Activated CD4-positive, alpha-beta T cell treated with anti-CD3 and anti-CD28 coated beads, Interleukin-2, amount 50 U/mL, for 4 hours (primary cell): ENCODE measurements at places on chromosomes 6 and 20.
A peak's percentile ranks its signal among the peaks of the same experiment; 100 is the strongest.

GRCh38 chr6:161594412-161594811 lies 320.6 kb upstream of the AGPAT4 start:
- DNase-seq, result no peak

GRCh38 chr6:169575365-169575764 lies 126.5 kb downstream of the WDR27 start:
- DNase-seq, result no peak

- no peak for DNase-seq
Observed at GRCh38 chr6:75333676-75334200, 49.1 kb upstream of the TMEM30A start.

- DNase-seq, result no peak
Observed at GRCh38 chr20:36234771-36235320, 1.4 kb upstream of the AAR2 start.

- DNase-seq, result no peak
Observed at GRCh38 chr6:38320358-38320757, 319.4 kb downstream of the BTBD9 start.

DNA sequence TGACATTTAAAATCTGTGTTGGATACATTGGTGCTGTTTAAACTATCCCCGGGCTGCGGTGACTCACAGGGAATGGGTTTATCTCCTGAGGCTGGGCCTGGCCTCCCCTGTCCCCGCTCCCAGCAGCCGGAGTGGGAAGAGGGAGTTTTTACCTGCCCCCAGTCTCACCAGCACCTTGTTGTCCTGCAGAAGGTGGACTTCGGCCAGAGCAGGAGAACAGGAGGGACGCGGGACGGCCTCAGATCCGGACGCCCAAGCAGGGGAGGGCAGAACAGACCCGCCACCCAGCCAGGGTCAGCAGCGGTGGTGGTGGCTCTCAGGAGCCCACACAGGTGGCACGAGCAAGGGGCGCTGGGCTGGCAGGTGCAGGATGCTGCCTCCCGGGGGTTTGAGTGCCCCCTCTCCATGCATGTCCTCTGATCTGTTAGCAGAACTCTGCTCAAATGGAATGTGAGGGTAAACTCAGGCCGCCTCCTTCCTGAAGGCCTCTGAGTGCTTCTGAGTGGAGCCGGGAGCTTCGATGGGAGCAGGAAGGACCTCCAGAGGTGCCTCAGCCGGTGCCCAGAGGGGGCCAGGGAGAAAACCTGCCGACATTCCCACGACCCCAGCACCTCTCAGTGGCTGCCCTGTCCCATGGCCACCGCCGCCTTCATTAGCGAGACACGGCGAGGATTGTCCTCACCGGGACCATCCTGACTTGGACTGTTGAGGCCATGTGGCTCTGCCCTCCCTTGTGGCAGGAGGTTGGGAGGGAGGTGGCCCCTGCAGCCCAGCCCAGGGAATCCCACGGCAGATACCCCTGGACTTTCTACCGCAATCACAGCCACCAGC lies 43.4 kb upstream of the MRGBP start:
- DNase-seq, result no peak

GRCh38 chr6:158839796-158840195 lies 20.6 kb upstream of the EZR start:
- DNase-seq, result no peak

- peak; percentile 68 for DNase-seq
Observed at GRCh38 chr6:111483736-111484632, 966 bp upstream of the REV3L start.

GRCh38 chr20:19815553-19815991 lies 57.5 kb downstream of the RIN2 start:
- no peak for DNase-seq

DNA sequence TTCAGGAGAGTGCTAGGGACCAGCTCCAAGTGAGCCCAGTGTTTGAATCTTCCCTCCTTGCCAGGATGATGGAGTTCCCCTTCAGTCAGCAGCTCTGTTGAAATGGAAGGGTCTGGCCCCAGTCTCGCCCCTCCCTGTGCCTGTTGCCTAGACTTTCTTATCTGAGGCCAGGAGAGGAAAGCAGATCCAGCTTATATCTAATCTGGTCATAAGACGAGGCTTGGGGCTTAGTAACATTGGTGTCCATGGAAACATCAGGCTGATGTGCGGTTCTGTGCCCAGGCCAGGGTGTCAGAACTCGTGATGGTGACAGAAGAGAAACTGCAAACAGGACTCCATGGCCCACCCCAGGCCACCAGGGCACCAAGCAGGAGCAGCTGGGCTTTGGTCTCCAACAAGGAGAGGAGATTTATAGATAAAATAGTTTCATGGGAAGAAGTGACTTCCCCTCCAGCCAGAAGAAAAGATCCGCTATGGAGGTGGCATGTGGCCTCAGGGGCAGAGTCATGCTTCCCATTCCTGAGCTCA lies 9.8 kb downstream of the MAS1L start:
- no peak for DNase-seq

- no peak for DNase-seq
Observed at GRCh38 chr6:72953971-72954381, 271.3 kb downstream of the KHDC1L start.

DNA sequence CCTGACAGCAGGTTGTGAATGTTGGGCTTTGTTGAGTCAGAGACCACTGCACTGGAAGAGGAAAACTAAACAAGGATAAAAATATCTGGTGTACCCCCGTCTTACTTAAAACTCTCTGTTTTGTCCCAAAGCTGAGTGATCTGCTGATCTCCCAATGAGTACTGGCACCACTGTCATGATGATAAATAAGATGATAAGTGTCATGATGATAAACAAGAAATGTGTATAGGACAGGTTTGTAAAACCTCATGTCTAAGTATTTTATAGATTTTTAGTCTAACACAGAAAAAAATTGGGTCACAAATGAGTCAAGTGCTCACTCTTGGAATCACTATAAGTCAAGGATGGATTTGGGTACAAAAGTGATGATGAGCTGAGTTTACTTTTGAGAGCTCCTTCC lies 8.5 kb upstream of the SIM1 start:
- no peak for DNase-seq
